ENCODE measurements at places on chromosomes 5 and 9.

DNA sequence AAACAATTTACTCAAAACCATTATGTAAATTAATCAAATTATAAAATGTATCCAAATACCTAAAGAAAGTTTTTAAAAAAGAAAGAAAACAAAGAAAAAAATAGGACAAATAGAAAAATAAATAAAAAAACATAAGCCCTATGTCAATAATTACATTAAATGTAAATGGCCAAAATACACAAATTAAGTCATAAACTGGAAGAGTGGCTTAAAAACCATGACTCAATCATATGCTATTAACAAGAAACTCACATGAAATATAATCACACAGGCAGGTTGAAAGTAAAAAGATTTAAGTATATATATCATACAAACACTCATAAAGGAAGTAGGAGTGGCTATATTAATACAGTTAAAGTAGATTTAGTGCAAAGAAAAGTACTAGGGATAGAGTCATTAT, 95.3 kb downstream of the PRELID2 start:
- no peak for DNase-seq

DNA sequence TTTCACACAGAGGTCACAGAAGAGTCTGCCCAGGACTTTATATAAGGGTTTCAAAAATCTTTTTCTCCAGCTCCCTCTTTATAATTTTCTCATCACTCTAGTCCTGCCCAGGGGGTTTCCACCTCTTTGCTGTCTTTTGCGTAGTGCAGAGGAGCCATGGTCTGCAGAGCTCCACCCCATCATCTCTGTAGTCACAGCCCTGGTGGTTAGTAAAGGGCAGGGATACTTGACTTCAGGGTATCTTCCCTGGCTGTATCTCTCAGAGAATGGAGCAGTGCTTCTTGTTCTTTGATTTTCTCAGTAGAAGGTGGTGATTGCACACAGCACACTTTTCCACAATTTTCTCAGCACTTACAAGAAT, 900.6 kb upstream of the COX7C start:
- no peak for DNase-seq

DNA sequence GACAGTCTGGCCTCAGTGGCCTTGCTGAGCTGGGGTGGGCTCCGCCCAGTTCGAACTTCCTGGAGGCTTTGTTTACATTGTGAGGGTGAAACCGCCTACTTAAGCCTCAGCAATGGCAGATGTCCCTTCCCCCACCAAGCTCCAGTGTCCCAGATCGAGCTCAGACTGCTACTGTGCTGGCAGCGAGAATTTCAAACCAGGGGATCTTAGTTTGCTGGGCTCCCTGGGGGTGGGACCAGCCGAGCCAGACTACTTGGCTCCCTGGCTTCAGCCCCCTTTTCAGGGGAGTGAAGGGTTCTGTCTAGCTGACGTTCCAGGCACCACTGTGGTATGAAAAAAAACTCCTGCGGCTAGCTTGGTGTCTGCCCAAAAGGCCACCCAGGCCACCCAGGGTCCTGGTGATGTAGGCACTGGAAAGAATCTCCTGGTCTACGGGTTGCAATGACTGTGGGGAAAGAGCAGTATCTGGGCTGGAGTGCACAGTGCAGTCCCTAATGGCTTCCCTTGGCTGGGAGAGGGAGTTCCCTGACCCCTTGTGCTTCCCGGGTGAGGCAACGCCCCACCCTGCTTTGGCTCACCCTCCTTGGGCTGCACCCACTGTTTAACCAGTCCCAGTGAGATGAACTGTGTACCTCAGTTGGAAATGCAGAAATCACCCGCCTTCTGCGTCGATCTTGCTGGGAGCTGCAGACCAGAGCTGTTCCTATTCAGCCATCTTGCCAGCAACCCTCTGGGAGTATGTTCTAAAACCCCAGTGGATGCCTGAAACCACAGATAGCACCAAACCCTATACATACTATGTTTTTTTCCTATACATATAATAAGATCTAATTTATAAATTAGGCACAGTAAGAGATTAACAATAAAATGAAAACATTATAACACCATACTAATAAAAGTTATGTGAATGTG, 95.5 kb downstream of the TMEM161B start:
- DNase-seq = no peak

GRCh38 chr9:20509466-20509865, 112.8 kb downstream of the MLLT3 start:
- no peak for DNase-seq
